ENCODE measurements at places on chromosomes 2 and 18.

- no peak for DNase-seq
Observed at GRCh38 chr2:97798416-97798815, 85.0 kb downstream of the ZAP70 start.

DNA sequence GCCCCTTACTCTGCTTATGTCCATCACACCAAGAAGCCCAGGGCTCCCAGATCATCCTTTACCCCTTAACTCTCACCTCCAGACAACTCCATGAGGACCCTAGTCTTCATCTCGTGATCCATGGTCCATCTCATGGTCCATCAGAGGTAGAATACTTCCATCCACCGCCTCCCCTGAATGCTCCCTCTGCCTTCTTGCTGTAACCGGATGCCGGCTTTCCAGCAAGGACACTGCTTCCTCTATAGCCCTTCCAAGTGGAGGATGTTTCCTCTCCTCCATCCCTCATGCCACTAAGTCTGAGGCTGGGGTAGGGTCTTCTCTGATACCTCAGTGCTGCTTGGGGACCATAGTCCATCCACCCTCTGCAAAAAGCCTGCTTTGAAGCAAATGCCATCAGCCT, 118.6 kb upstream of the SIX2 start:
- no peak for DNase-seq

- DNase-seq = no peak
Observed at GRCh38 chr2:172207911-172208310, 105.2 kb upstream of the DLX2 start.

DNA sequence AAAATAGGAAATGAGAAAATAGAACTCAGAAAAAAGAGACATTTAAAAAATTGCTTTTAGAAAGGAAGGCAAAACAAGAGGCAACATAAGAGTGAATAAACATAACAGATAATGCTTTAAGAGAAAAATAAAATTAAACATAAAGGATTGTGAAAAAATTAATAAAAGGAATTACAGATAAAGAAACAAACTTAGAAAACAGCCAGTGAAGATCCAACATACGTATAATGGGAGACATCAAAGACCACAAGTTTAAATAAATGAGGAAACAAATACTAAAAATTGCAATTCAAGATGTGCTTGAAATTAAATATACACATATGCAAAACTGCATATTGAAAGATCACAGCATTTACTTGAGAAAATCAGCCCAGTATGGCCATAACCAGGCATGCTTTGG, 448.9 kb downstream of the NBAS start:
- no peak for DNase-seq
